ENCODE measurements at places on chromosomes 3 and 15. TPM values are rescaled to one million over a fixed set of nuclear protein-coding genes. Genes with fewer than 3 reads are reported as not detected.
A peak's percentile ranks its signal among the peaks of the same experiment; 100 is the strongest.

The ANKUB1 gene
- total RNA-seq = not detected

The ADGRG7 gene
- not detected for total RNA-seq

The IL12A gene
- 0.19 TPM for total RNA-seq

The CCDC191 gene
- 3.0 TPM for total RNA-seq

The PCSK6 gene
- total RNA-seq = 1.4 TPM

GRCh38 chr15:42131826-42132806 lies 24.3 kb downstream of the PLA2G4F start:
- DNase-seq = peak; percentile 15
- no peak overlapping the region for H3K27ac ChIP-seq
- H3K36me3 ChIP-seq = no peaks in the 10 kb centered on the region
- H3K27me3 ChIP-seq = peaks cover 26% of the 10 kb centered on the region

DNA sequence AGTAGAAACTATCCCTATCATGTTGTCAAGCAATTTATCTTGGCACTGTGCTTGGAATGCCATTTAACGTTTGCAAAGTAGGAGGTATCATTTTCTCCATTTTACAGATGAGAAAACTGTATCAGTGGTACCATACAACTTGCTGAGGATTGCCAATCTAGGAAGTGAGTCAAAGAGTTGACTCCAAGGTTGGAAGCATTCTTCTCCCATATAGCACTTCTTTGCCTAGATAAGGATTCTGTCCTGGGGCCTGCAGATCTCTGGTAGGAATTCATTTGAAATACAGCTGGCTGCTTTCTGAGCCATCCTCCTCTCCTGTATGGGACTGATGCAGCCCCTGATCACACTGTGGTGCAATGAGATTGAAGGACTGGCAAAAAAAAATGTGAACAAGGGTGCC lies 170.2 kb downstream of the ALDH1A2 start:
- no peak for DNase-seq
- no peaks in the 10 kb centered on the region for H3K36me3 ChIP-seq
- no peak overlapping the region for H3K4me3 ChIP-seq
- H3K27ac ChIP-seq = no peak overlapping the region
- H3K4me1 ChIP-seq = no peaks in the 10 kb centered on the region
- H3K27me3 ChIP-seq = peaks cover 2% of the 10 kb centered on the region

- no peak overlapping the region for H3K27ac ChIP-seq
- H3K36me3 ChIP-seq = peaks cover 3% of the 10 kb centered on the region
- no peak overlapping the region for H3K4me3 ChIP-seq
- DNase-seq = no peak
- H3K27me3 ChIP-seq = no peaks in the 10 kb centered on the region
Observed at GRCh38 chr15:58407778-58408177, 24.0 kb upstream of the LIPC start.

DNA sequence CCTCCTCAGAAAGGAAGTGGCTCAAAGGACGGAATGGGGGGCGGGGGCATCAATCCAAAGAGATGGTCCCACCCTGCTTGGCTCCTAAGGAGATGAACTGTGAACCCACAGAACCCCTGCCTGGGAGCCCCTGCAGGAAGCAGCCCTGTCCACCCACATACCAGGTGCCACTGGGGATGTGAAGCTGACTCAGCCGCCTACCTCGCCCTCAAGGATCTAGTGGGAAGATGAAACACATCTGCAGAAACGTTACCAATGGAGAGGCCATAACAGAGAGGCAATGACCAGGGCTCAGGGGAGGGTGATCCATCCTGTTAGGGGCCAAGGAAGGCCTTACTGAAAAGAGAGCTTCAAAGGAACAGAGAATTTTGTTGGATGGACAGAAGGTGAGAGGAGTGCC lies 35.1 kb downstream of the EAF1 start:
- H3K4me1 ChIP-seq = peaks cover 27% of the 10 kb centered on the region
- peaks cover 4% of the 10 kb centered on the region for H3K27me3 ChIP-seq
- no peaks in the 10 kb centered on the region for H3K36me3 ChIP-seq

GRCh38 chr15:66599536-66600239 lies 33.9 kb upstream of the LCTL start:
- H3K27me3 ChIP-seq = peaks cover 7% of the 10 kb centered on the region
- peak overlapping the region; percentile 36 for H3K27ac ChIP-seq
- H3K36me3 ChIP-seq = no peaks in the 10 kb centered on the region
- DNase-seq = no peak
- peaks cover 16% of the 10 kb centered on the region for H3K4me1 ChIP-seq

DNA sequence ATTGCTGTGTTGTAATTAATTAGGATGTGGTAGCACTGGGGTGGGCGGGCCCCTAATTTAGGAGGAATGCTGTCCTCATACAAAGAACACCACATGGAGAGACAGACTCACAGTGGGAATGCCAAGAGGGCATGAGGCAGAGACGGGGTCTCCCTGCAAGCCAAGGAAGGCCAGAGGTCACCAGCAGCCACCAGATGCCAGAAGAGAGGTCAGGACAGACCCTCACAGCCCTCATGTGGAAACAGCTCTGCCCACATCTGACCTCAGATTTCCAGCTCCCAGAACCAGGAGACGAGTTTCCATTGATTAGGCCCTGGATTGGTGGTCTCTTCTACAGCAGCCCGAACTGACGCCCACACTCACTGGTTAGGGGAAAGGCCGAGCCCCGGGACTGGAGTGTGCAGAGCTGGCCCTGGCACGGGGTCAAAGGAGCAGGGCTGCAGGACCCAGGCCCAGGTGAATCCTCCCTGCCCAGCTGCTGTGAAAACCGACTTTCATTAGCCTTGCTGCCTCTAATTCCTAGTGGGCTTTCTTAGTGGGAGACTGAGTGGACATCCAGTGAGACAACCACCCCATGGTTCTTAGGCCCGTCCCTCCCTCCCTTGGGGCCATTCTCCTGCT lies 43.0 kb upstream of the SLC41A3 start:
- H3K4me1 ChIP-seq = no peaks in the 10 kb centered on the region
- DNase-seq = peak; percentile 3
- H3K27me3 ChIP-seq = peaks cover 5% of the 10 kb centered on the region
- H3K4me3 ChIP-seq = no peak overlapping the region
- no peaks in the 10 kb centered on the region for H3K36me3 ChIP-seq
- H3K27ac ChIP-seq = no peak overlapping the region

GRCh38 chr15:68552344-68552743 lies 26.4 kb upstream of the CORO2B start:
- peaks cover 23% of the 10 kb centered on the region for H3K27me3 ChIP-seq
- no peak overlapping the region for H3K4me3 ChIP-seq
- H3K27ac ChIP-seq = no peak overlapping the region

Data from activated naive CD8-positive, alpha-beta T cell treated with anti-CD3 and anti-CD28 coated beads, Interleukin-2, amount 10 ng/mL, durations not matched to agents 7 days and 5 days (primary cell).